Esophagus mucosa (tissue), 1 donor: ENCODE measurements at places on chromosomes 13 and 19. TPM values are rescaled to one million over a fixed set of nuclear protein-coding genes. Genes with fewer than 3 reads are reported as not detected.

DNA sequence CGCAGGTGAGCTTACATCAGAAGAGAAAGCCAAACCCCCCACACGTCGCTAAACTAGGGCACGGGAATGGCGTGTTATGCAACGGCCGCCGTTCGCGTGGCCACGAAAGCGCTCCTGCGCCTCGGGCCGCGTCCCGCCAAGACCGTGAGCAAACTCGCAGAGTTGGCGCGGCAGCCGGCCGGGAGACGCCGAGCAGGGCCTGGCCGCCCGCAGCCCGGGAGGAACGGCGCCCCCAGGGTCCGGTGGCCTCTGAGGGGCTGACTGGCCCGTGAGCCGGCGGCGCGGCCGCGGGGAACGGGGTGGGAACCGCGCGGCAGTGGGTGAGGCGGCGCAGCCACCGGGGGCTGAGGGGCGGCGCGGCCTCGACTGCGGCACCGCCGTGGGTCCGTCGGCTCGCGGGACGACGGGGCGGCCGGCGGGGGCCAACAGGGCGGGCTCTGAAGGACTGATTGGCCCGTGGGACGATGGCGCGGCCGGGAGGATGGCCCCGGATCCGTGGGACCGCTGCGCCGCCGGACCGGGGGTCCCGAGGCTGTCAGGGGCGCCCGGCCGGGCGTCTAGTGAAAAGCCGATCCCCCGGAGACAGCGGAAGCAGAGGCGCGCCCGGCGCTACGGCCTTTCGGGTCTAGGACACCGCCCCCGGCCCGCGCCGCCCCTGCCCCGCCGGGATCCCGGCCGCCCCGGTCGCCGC lies 903 bp downstream of the LATS2 start:
- ATAC-seq = peak; percentile 28

GRCh38 chr13:62846302-62846701 lies 1430.7 kb upstream of the PCDH20 start:
- no peak for ATAC-seq

- no peak for ATAC-seq
Observed at GRCh38 chr13:19759669-19760068, 23.1 kb downstream of the PSPC1 start.

GRCh38 chr13:79112016-79112415 lies 294.0 kb downstream of the RBM26 start:
- no peak for ATAC-seq

The AP3D1 gene
- 84.2 TPM for total RNA-seq
